ENCODE measurements at places on chromosomes 13 and 19. TPM values are rescaled to one million over a fixed set of nuclear protein-coding genes. Genes with fewer than 3 reads are reported as not detected.

The PGLYRP2 gene
- total RNA-seq = not detected

The PLIN4 gene
- total RNA-seq = under 0.01 TPM

DNA sequence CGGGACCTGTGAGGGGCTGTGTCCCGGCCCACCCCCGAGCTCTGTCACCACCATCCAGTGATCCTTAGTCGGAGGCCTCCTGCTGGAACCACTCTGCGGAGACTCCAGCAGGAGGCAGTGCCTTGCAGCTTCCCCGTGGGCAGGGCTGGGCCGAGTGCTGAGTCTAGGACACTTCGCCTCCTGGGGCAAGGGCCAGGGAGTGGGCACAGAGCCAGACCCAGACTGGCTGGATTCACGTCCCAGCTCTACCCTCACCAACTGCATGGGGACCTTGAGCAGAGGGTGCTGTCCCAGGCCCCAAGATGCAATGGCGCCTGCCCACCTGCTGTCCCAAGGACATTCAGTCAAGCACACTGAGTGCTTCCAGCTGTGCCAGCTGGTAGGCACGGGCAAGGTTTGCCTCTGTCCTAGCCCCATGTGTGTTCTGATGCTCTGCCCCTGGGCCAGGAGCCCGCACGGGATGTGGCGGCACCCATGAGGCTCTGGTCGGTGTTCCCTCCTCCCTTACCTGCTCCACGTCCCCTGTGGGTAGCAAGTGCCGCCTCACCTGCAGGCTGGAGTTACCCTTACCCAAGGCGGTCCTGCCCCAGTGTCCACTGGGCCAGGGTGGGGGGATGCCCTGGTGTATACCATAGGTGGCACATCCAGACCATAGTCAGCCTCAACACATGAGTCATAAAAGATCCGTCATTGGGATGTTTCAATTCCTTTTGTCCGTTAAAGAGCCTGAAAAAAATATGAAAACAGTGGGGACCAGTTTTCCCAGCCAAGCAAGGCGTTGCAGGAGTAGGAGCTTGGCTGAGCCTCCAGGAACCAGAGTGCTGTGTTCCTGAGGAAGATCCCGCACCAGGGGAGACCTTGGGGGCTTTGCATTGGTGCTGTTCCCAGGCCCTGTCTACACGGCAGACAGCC, 7.4 kb downstream of the FZR1 start:
- DNase-seq = no peak

GRCh38 chr13:96172066-96172465, 82.2 kb downstream of the HS6ST3 start:
- DNase-seq = no peak

Measured in kidney epithelial cell (primary cell).